Fibroblast of lung (primary cell): ENCODE measurements at places on chromosomes 3 and 15.

- DNase-seq: no peak
Measured at GRCh38 chr15:77797270-77797669, 164.6 kb upstream of the LINGO1 start.

DNA sequence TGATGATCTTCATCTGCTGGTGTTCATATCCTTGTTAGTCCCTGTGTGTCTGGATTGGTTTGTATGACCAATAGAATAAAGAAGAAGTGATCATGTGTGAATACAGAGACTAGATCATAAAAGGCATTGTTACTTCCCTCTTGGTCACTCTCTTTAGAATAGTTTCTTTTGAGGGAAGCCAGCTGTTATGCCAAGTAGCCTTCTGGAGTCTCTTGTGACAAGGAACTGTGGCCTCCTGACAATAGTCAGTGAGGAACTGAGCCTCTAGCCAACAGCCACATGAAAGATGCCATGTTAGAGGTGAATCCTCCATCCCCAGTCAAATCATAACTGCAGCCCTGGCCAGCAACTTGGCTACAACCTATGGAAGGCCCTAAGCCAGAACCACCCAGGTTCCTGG lies 63.0 kb upstream of the SMAD3 start:
- DNase-seq: no peak

GRCh38 chr3:55855311-55855710 lies 368.2 kb upstream of the WNT5A start:
- DNase-seq: no peak

DNA sequence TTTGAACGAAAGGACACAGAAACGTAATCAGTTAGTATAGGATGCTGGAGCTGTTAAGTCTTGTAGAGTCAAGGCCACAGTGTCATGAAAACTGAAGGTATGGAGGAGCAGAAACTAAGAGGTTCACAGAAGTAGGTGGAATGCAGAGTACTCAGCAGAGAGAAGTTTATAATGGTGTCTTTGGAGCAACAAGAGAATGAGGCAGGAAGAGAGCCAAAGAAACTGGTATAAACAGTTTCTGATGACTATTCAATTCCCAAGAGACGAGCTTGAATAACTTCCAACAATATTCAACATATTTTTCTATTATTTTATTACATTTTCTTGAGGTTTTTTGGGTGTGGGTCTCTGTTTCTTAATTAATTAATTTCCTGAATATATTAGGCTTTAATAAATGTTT lies 29.6 kb downstream of the GALK2 start:
- no peak for DNase-seq

DNA sequence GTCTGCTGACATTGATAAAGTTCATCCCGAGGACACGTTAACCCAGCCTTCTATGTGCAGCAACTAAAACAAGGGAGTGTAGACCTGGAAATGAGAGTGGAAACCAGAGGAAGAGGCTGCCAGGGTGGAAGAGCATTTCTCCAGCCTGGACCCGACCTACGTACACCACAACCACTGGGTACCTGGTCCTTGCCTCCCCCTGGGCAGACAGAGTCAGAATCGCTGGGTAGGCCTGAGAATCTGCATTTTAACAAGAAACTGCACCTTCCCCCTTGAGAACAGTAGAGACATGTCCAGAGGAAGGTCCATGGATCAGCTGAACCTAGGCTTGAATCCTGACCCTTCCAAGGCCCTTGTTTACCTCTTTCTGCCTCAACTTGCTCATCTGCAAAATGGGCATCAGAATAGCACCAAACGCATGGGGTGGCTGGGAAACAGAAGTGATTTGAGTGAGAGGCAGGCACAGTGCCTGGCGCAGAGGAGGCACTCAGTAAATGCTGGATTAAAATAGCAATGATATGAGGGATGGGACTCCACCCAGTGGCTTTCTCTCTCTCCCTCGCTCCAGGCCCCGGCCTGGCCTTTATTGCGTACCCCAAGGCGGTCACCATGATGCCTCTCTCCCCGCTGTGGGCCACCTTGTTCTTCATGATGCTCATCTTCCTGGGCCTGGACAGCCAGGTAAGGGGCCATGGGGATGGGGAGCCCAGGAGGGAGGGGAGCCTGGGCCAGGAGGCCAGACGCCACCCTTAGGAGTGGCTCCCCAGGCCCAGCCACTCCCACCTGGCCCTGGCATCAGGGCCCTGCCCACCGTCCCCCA lies 66.9 kb upstream of the SLC6A1 start:
- DNase-seq: no peak

GRCh38 chr3:14812196-14812790 lies 6.5 kb upstream of the FGD5 start:
- DNase-seq: no peak

DNA sequence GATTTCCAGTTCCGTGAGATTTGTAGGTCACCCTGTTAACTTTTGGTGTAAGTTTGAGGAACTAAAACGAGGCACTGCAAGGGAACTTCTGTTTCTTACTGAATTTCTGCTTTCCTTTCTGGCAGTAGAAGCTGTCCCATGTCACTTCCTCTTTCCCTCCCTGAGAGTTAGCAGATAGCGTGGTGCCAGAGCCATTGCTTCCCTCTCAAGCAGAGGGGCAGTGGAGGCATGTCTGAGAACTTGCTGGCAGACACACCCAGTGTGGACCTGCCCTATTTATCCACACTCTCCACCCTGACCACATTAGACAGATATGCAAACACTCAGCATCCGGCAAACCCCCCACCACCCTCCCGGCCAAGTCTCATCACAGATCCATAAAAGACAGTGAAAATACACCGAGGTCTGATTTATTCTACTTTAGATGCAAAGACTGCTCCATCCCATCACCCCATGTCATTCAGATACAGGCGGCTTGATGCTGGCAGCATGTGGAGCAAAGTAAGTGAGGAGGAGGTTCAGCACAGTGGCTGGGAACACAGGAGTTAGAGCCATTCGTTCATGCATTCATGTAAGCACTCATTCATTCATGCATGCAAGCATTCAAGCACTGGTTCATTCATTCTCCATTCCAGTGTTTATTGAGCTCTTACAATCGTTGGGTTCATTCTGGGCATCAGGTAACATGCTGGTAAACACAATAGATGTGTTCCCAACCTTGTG lies 324.7 kb downstream of the SHQ1 start:
- DNase-seq: no peak

DNA sequence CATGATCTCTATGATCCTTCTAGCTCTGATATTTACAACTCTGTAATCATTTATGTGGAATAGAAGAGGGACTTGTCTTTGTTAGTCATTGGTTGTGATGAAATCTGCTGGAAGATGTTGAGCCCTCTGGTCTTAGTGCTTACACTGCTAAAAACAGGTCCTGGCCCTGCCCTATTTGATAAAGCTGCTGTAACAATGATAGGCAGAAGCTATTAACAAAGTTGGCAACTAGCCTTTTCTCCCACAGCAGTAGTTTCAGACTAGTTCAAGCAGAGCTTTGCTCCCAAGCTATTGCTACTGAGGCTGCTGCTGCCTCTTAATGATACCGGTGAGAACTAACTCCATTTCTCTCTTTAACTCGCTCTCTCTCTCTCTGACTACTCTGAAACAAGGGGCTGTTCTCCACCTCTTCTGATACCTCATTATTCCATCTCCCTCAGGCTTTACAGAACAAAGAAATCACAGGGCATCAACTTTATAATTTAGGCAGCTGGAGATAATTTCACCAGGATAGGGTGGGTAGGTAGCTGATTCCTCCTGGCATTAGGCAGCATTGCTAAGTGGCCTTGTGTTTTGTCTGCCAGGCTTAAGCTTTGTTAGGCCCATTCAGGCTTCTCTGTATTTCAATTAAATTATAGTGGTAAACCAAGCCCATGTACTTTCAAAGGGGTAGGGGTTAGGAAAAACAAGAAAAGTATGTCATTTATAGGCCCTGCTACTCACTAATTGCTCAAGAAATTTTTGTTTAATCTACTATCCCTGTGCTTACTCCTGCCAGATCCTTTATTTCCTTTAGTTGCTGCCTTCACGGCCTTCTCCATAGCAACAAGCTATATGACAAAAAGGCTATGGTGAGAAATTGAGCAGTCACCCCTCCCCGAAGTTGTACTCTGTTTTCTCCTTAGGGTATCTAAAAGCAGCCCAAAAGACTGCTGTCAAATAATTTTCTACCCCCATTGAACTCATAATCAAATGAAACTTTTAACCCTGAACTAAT lies 139.6 kb downstream of the RBPMS2 start:
- DNase-seq: peak; percentile 89

DNA sequence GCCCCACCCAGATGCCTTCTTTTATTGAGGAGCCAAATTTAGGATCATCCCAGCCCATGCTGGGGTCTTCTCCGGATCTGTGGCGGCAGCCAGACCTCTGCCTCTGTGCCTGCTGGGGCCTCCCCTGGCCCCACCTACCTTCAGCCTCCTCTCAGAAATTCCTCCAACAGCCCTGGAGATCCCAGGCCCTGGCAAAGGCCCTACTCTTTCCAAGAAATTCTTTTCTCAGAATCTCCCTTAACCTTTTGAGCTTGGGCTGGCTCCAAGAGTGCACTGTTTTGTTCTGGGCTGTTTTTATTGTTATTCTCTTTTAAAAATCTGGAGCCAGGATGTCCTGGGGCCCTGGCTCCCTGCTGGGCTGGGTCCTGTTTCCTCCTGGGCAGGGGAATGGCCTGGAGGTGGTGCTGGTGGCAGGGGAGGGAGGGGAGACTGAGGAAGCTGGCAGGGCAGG lies 57.8 kb downstream of the GRIP2 start:
- DNase-seq: no peak

- no peak for DNase-seq
Measured at GRCh38 chr3:127546970-127547733, 43.4 kb downstream of the TPRA1 start.

GRCh38 chr15:98347001-98347400 lies 301.3 kb upstream of the IGF1R start:
- DNase-seq: no peak

DNA sequence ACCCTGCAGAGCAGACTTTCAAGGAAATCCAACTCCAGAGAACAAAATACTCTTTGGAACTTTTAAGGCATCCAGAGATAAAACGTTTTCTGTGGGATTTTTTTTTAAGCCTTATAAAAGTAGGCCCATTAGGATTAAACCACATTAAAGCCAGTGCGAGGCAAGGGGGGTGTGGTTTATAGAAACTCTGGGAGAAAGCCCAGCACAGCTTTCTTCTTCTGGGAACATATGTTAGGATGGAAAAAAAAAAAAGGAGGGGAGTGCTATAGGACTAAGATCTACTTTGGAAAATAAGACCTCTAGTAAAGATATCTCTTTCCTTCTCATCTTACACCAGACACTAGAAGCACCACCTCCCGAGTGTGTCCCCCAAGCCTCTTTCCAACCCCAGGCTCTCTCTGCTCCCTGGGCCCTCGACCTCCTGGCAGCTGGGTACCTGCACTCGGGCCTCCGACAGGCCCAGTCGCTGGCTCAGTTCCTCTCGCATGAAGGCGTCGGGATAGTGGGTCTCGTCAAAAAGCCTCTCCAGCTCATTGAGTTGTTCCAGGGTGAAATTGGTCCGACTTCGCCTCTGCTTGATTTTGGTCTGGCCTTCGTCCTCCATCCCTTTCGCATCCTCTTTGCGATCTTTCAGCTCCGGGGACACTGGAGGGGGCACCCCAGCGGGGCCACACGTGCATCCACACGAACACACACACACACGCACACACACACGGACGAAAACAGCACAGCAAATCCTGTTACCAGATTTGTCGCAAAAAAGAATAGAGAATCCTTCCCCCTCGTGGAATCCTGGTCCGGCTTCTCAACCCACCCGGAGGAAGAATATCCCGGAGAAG lies 3.8 kb downstream of the SHOX2 start:
- no peak for DNase-seq

GRCh38 chr15:47340571-47340920 lies 376.8 kb upstream of the SEMA6D start:
- no peak for DNase-seq
